NB4 (cell line): ENCODE measurements at places on chromosomes 3 and 15.

DNA sequence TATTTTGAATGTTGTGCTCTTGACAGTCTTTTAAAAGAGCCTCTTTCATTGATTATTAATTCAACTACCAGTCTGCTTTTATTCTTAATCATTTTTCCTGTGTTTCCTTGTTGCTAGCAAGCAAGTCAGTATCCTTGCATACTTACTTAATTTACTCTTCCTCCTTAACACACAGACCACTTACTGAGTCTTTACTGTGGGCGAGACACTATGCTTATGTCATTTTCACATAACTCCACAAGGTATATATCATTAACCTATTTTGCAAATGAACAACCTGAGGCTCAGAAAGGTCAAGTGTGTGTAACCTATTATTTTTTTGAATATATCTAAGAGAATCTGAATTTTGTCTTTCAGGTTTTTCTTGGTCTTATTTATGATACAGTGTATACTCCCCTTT lies 130.9 kb downstream of the WDR76 start:
- DNase-seq: no peak

- DNase-seq: no peak
Measured at GRCh38 chr15:47485419-47485818, 231.9 kb upstream of the SEMA6D start.

- no peak for DNase-seq
Measured at GRCh38 chr3:188303286-188303799, 149.4 kb downstream of the LPP start.

DNA sequence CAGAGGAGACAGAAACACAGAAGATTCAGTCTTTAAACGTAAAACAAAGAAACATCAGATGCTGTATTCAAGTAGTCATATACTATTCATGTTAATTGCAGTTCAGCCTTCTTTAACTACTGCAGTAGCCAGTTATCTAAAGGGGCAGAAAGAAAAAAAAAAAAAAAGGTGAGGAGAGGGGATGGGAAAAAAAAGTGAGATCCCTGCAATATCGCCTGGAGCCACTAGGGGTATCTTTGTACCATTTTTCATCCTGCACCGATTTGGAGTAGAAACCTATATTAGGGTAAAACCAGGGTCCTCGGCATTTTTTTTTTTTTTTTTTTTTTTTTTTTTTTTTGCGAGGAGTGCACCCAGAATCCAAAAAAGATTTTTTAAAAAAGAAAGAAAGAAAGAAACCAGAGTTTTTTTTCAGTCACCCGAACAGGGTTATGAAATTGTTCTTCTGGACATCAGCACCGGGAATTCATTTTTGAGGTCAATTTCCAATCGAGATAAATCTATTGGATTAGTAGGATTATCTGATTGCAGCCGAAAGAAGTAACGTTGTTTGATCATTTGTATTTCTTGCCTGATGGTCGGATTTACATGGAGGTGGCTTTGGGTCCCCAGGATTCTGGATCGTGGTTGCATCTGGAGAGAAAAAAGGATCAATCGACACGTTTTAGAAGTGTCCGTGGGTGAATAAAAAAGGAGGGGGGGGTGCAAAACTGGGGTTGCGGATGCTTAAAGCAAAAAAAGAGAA lies 186.7 kb downstream of the NLGN1 start:
- DNase-seq: peak; percentile 15

DNA sequence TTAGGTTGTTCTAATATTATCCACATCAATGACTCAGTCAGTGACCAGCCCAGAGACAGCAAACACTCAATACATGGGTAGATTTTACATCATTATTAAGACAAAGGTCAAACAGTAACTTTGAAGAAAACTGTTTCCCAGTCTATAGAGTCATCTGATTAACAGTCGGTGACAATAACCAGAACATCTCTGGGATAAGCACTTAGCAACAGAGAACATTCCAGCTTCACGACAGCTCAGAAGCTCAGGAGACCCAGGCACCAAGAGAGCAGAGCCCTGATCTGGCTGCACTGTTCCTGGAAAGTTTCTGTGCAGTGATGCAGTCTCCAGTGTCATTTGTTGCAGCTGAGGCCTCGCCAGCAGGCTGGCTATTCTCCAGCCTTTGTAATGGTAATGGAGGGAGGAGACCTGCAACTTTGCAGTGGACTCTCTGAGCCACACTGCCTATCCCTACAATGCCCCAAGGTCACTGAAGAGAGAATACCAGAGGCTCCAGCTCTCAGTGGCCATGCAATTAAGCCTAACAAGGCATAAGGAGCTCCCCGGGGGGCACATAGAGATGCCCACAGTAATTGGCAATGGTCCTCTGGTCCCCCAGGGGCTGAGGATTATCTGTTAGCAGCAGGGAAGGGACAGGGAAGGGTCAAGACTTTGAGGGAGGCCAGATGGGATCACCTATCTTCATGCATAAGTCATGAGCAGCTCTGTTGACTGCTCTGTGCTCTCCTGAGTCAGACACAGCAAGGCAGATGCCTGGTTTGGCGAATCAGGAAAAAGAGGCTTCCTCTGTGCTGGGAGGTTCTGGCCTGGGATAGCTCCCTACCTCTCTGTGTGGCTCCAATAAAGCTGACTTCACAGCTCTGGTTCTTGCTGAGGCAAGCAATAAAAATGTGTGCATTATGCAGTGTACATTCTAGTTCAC lies 163.6 kb downstream of the CTNNB1 start:
- no peak for DNase-seq

GRCh38 chr3:46010519-46011113 lies 15.0 kb upstream of the FYCO1 start:
- DNase-seq: no peak

GRCh38 chr15:49810720-49811119 lies 189.9 kb downstream of the DTWD1 start:
- DNase-seq: no peak

DNA sequence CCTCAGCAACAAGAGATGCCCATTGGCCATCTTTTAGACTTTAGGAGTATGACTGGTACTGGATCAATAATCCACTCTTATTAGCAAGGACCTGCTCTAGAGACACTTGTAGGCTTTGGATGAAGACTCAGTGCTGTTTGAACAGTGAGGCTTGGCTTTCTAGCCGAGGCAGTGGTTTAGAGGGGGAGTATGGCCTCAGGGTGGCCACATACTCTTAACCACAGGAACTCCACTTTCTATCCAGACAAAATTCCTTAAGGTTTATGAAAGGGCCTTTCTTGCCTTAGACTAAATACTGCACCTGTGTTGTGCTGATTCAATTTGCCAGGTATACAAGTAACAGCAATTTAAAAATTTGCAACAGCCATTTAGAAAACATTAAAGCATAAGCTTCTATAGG lies 1046.3 kb downstream of the DIPK2A start:
- DNase-seq: no peak

DNA sequence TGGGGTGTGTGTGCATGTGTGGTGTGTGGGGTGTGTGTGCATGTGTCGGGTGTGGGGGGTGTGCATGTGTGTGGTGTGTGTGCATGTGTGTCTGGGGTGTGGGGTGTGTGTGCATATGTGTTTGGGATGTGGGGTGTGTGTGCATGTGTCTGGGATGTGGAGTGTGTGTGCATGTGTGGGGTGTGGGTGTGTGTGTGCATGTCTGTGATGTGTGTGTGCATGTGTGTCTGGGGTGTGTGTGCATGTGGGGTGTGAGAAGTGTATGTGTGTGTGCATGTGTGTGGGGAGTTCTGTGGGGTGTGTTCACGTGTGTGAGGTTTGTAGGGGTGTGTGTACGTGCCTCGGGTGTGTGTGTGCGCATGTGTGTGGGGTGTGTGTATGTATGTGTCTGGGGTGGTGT lies 6.7 kb upstream of the OCA2 start:
- no peak for DNase-seq

- no peak for DNase-seq
Measured at GRCh38 chr3:58861551-58861950, 188.3 kb downstream of the CFAP20DC start.

- no peak for DNase-seq
Measured at GRCh38 chr3:109921509-109921908, 584.2 kb upstream of the DPPA4 start.
